ENCODE measurements at places on chromosomes 3 and 15.

DNA sequence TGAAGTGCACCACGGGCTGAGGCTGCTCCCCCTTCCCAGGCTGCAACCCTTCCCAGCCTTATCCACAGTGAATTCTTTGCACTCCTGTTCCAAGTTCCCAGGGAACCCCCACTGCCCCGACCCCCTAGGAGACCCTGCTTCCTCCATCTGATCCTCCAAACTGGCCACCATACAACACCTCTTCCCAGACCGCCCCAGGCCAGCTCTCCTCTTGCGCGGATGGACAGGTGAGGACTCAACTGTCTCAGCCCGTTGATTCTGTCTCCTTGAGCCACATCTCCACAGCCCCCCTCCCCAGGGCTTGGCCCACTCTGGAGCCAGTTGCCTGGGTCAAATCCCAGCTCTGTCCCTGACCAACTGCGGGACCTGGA is 21.7 kb downstream of the GRIP2 start:
- no peak for DNase-seq

DNA sequence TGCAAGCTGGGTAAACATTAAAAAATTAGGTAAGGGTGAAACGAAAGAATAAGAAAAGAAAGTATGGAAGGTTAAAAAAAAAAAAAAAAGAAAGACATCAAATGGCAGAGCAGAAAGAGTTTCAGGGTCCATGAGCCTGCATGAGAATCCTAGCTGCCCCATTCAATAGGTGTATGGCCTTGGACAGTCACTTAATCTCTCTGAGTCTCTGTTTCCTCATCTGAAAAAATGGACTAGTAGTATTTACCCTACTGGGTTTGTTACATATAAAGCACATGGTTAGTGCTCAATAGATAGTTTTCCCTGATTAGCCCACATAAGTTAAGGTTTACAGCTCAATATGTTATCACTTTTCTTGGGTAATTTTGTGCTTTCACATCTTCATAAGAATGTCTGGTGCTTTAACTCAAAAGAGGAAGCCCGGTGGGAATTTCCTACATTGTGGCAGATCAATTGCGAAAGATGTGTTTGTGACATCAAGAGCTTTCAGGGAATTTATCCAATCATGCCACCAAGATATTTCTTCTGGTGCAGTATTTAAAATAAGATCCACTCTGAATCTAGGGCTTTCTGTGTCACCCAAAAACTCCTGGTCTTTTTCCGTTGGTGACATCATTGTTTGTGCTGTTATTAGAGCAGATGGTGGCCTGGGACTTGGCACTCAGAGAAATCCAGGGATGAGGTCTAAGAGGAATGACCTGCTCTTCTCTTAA is 57.2 kb upstream of the UBE2E1 start:
- no peak for DNase-seq

GRCh38 chr15:76823890-76824289 is 81.2 kb downstream of the SCAPER start:
- no peak for DNase-seq

DNA sequence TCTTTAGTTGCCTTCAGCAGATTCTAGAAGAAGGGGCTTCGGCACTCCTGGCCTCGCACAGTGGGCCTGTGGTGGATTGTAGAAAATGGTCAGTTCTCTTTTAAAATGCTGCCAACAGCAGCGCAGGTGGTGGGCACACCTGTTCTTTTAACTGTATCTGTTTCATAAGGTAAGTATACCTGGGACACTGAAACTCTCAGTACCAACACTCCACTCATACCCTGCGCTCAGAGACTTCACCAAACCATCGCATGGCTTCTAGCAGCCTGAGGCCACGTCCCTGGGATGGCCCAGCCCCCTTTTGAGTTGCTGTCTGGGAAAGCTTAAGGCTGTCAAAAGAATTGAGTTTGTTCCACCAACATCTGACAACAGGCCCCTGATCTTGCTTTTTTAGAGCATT is 56.7 kb upstream of the MCF2L2 start:
- no peak for DNase-seq

GRCh38 chr3:167762296-167762695 is 26.8 kb downstream of the SERPINI1 start:
- DNase-seq = no peak

DNA sequence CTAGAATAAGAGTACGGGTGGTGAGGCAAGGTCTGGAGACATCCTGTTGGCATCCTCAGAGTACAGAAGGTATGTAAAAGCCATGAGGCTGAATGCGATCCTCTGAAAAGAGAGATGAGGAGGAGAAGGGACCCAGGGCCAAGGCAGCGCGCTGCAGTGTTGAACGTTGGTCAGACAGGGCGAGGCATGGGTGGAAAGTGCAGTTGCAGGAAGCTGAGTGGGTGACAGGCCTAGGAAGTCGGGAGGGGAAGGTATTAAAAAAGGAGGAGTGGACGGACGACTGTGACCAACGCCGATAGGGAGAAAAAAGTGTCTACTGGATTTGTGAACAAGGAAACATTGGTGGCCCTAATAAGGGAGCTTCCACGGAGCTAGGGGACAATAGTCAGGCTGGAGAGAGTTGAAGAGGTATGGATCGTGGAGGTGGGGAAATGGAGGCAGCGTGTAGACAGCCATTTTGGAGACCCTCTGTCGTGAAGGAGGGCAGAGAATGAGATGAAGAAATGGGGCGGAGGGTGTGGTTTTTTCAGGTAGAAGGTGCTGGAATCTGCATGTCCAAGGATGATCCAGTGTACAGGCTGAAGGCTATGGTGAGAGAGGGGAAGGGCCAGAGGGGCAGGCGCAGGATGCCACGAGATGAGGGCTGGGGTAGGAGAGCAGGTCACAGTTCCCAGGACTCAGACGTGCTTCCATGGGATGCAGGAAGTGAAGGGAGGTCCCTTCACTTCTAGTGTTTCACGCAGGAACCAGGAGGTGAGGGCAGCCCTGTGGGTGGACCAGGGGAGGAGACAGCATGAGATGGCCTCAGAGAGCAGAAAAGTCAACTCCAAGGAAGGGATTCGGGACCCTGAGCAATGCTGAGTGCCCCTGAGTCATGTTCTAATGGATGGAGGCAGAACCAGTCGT is 115.9 kb downstream of the ASB7 start:
- peak; percentile 7 for DNase-seq
